ENCODE measurements at places on chromosomes 1 and 21.

DNA sequence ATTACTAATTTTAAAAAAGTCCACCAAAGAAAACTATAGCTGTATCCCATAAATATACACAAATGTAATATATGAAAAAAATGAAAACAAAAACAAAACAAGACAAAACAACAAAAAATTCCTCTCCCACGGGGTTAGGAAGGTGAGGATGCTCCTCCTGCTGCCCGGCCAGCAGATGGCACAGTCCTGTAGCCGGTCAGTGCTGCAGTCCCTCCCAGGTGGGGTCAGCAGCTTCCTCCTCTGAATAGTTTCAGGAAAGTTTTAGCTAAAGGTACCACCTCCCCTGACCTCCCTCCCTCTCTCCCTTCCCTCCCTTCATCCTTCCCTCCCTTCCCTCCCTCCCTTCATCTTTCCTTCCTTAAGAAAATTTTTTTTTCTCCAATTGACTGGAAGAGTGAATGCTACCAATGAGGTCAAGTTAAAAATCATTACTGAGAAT is 67.8 kb upstream of the BCL10 start:
- no peak for DNase-seq

DNA sequence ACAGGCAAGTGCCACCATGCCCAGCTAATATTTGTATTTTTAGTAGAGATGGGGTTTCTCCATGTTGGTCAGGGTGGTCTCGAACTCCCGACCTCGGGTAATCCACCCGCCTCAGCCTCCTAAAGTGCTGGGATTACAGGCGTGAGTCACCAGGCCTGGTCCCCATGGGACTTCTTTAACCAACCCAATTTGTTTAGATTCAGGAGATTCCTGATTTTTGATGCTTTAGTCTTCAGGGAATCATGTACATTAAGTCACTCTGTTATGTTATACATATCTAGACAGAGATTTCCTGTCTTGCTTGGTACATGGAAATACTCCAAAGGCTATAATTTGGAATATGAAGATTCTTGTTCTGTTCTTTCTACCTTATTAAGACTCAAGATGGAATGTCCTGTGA is 202.4 kb upstream of the L1TD1 start:
- no peak for DNase-seq

GRCh38 chr21:39353295-39353694 is 4.4 kb upstream of the HMGN1 start:
- no peak for DNase-seq

- DNase-seq = no peak
Observed at GRCh38 chr1:169918927-169919326, 25.2 kb upstream of the SCYL3 start.

GRCh38 chr1:159908031-159908940 is 8.3 kb upstream of the CFAP45 start:
- no peak for DNase-seq

GRCh38 chr1:113072141-113072756 is 749 bp upstream of the LRIG2 start:
- DNase-seq = no peak

All from stimulated activated CD4-positive, alpha-beta T cell treated with anti-CD3 and anti-CD28 coated beads, TNF-alpha, amount 100 ng/mL, for 24 hours (primary cell).